Activated CD4-positive, alpha-beta T cell treated with anti-CD3 and anti-CD28 coated beads, Interleukin-2, amount 10 ng/mL, durations not matched to agents 7 days and 5 days (primary cell): ENCODE measurements at places on chromosomes 6 and 20. TPM values are rescaled to one million over a fixed set of nuclear protein-coding genes. Genes with fewer than 3 reads are reported as not detected.

LBP gene
- total RNA-seq: not detected

ME1 gene
- not detected for total RNA-seq

RNF182 gene
- not detected for total RNA-seq

SLC17A3 gene
- total RNA-seq: 0.62 TPM

IMPG1 gene
- not detected for total RNA-seq

LGSN gene
- not detected for total RNA-seq

EDN3 gene
- total RNA-seq: 0.10 TPM

SLC22A7 gene
- total RNA-seq: not detected

COL12A1 gene
- total RNA-seq: not detected

OR2H1 gene
- not detected for total RNA-seq

PHACTR1 gene
- total RNA-seq: 0.19 TPM

KCNQ2 gene
- total RNA-seq: 0.10 TPM

TFAP2D gene
- total RNA-seq: not detected

GPR6 gene
- total RNA-seq: not detected

WFDC10B gene
- total RNA-seq: not detected

SLPI gene
- total RNA-seq: 0.37 TPM

SRMS gene
- not detected for total RNA-seq

TBX18 gene
- total RNA-seq: not detected

LIN28B gene
- not detected for total RNA-seq

IL17F gene
- 9.1 TPM for total RNA-seq

RIPOR3 gene
- total RNA-seq: not detected

OR2B6 gene
- total RNA-seq: not detected

ISM1 gene
- 1.3 TPM for total RNA-seq

EMILIN3 gene
- not detected for total RNA-seq
